Right lobe of liver (tissue), 6 donors: ENCODE measurements at places on chromosomes 4 and X. TPM values are rescaled to one million over a fixed set of nuclear protein-coding genes. Genes with fewer than 3 reads are reported as not detected.

NR3C2 gene
- total RNA-seq, result 15.9 TPM

GRCh38 chr4:2696423-2696822, 59.7 kb downstream of the TNIP2 start:
- no peak overlapping the region for H3K27ac ChIP-seq
- DNase-seq, result no peak
- H3K27me3 ChIP-seq, result no peaks in the 10 kb centered on the region
- H3K4me1 ChIP-seq, result peaks cover 17% of the 10 kb centered on the region

GRIA2 gene
- total RNA-seq, result not detected

GRCh38 chrX:79138658-79139241, 5.7 kb upstream of the GPR174 start:
- H3K36me3 ChIP-seq, result no peaks in the 10 kb centered on the region
- H3K4me3 ChIP-seq, result no peak overlapping the region
- peaks cover 8% of the 10 kb centered on the region for H3K27me3 ChIP-seq
- DNase-seq, result no peak
- no peak overlapping the region for H3K27ac ChIP-seq
